Vagina (tissue), 2 donors: ENCODE measurements at places on chromosomes 12 and 14. TPM values are rescaled to one million over a fixed set of nuclear protein-coding genes. Genes with fewer than 3 reads are reported as not detected.

DNA sequence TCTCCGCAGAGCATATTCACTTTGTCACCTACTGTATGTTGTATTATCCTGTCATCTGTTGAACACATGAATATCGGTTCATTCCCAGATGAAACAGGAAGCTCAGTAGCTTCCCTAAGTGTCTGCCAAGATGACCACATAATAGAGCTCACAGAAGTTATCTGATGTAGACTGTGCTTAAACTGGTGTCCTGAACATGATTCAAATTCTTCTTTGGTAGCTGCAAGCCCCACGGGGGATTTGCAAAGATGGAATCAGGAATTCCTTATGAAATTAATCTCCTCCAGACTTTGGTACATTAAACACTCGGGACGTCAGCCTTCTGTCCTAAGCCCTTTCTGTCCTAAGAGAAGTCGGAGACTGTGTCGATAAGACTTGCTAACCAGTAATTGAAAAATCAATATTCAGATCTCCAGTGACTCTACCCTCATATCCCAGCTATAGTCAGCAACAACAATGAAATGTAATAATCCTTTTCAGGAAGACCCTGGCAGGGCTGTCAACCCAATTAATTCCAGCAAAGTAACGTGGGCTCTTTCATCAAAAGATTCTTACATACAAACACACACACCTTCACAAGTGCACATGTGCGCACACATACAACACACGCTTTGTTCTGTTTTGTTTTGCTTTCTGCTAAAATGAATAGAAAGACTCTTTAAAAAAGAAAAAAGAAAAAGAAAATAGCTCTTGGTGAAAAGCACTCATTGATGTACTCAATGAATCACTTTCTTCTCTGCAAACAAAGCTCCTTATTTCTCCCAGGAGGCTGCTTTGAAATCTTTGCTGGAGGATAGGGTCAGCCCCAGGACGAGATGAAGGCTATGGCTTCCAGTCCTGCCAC, 127.2 kb downstream of the RIMBP2 start:
- H3K36me3 ChIP-seq = no peaks in the 10 kb centered on the region
- no peaks in the 10 kb centered on the region for H3K27me3 ChIP-seq
- no peaks in the 10 kb centered on the region for H3K4me1 ChIP-seq
- DNase-seq = no peak

Gene GPRC5D
- not detected for total RNA-seq

DNA sequence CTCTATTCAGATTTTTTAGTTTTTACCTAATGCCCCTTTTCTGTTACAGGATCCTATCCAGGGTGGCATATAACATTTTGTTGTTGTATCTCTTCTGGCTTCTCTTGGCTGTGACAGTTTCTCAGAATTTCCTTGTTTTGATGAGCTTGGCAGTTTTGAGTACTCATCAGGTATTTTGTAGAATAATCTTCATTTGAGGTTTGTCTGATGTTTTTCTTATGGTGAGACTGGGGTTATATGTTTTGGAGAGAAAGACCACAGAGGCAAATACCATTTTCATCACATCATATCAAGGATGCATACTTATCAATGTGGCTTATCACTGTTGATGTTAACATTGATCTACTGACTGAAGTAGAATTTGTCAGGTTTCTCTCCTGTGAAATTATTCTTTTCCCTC, 14.0 kb upstream of the LYZ start:
- H3K27me3 ChIP-seq = no peaks in the 10 kb centered on the region
- no peak overlapping the region for H3K27ac ChIP-seq
- no peaks in the 10 kb centered on the region for H3K36me3 ChIP-seq
- no peak overlapping the region for H3K4me3 ChIP-seq

Gene TMTC1
- total RNA-seq = 63.8 TPM

DNA sequence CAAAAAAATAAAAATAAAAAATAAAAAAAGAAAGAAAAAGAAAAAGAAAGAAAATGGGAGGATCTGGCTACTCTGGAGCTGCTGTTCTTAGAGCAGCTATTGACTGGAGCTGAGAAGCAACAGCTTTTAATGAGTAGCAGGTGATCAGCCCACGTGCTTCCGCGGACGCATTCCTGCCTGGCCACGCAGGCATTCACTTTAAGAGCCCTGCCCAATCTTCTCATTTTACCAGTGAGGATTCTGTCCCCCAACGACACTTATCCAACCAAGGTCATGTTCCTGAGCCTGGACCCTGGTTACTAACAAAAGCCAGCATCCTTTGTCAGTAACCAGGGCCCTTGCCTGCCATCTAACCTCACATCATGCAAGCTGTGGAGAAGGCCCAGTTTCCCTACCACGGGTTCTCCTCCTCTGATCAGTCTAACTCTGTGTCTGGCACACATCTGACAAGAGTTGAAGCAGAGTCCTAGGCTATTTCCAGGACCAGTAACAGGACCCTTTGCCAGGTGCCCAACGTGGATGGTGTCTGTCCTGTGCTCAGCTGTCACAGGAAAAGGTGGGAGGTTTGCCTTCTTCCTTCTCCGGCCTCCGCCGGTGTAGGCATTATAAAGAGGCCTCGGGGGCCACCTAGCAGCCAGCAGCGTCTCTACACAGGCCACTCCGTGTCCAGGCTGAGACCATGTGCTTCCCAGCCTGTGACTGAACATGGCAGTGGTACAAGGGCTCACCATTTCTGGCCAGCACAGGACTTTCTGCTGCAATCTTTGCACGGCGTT, 60.9 kb upstream of the GPATCH2L start:
- no peak overlapping the region for H3K4me3 ChIP-seq
- no peak overlapping the region for H3K27ac ChIP-seq
- no peak for DNase-seq
- H3K4me1 ChIP-seq = peaks cover 19% of the 10 kb centered on the region
- no peaks in the 10 kb centered on the region for H3K27me3 ChIP-seq

Gene GRIP1
- 4.2 TPM for total RNA-seq

DNA sequence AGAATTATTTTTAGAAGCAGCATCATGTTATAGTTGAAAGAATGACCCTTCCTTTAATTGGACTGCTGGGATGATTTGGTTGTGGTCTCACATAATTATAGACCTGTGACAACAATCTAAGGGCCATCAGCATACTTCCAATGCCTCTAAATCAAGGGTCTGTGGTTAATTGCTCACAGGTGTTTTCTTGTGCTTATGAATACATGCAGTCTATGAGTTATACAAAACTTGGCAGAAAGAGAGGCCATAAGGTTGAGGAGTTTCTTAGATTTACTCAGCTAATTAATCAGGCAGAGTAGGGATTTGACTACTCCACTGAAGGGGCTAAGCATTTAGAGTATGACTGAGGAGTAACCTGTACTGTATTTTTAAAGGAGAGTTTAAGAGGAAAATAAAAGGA, 37.0 kb upstream of the FRMD6 start:
- H3K4me1 ChIP-seq = peaks cover 14% of the 10 kb centered on the region
- H3K4me3 ChIP-seq = no peak overlapping the region
- H3K27ac ChIP-seq = no peak overlapping the region
- H3K27me3 ChIP-seq = no peaks in the 10 kb centered on the region

DNA sequence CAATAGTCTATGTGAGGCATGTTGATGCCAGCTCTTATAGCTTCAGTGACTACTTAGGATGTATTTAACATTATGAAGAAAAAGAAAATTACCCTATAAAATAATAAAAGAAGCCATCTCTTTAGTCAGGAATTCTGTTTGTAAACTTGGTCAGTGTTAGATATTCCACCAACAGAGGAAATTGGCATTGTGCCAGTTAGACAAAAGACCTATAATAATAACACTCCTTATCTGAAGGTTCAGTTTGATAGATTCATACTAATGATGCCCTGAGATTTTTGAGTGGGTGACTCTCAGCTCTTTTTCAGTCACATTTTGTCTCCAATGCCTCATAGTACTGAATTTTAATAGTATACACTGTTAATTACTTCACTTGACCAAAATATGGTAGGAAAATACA, 6.6 kb downstream of the SYT10 start:
- H3K4me3 ChIP-seq = no peak overlapping the region
- no peaks in the 10 kb centered on the region for H3K36me3 ChIP-seq
- H3K27me3 ChIP-seq = no peaks in the 10 kb centered on the region
- no peaks in the 10 kb centered on the region for H3K4me1 ChIP-seq
- no peak overlapping the region for H3K27ac ChIP-seq

- no peaks in the 10 kb centered on the region for H3K36me3 ChIP-seq
- DNase-seq = no peak
- no peak overlapping the region for H3K27ac ChIP-seq
- no peak overlapping the region for H3K4me3 ChIP-seq
- no peaks in the 10 kb centered on the region for H3K27me3 ChIP-seq
- H3K4me1 ChIP-seq = no peaks in the 10 kb centered on the region
Observed at GRCh38 chr12:5803532-5803931, 141.5 kb downstream of the ANO2 start.

- no peaks in the 10 kb centered on the region for H3K27me3 ChIP-seq
- no peaks in the 10 kb centered on the region for H3K4me1 ChIP-seq
- H3K4me3 ChIP-seq = no peak overlapping the region
- H3K36me3 ChIP-seq = no peaks in the 10 kb centered on the region
- no peak overlapping the region for H3K27ac ChIP-seq
- no peak for DNase-seq
Observed at GRCh38 chr14:58887931-58888330, 250.2 kb downstream of the DACT1 start.

Gene C14orf180
- total RNA-seq = 1.7 TPM

Gene PLCZ1
- not detected for total RNA-seq

DNA sequence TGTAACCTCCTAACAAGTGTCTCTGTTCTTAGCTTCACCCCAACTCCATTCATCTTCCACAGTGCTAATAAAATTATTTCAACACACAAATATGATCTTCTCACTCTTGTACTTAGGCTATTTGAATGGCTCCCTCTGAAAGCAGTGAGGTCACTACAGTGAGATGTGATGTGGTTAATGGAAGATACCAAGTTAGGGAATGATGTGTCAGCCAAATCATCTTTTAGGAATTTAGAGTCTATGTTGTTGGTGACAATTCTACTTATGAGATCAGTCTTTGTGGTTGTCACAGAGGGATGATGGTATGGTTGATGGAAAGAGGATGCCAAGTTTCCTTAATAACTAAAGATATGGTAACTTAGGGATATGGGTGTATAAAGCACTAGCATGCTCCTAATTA, 57.6 kb downstream of the POLR3B start:
- no peaks in the 10 kb centered on the region for H3K36me3 ChIP-seq
- no peak for DNase-seq
- no peaks in the 10 kb centered on the region for H3K27me3 ChIP-seq
- H3K4me3 ChIP-seq = no peak overlapping the region

- no peak overlapping the region for H3K4me3 ChIP-seq
- peaks cover 58% of the 10 kb centered on the region for H3K4me1 ChIP-seq
- DNase-seq = no peak
- no peaks in the 10 kb centered on the region for H3K36me3 ChIP-seq
Observed at GRCh38 chr14:61569812-61570548, 125.3 kb upstream of the HIF1A start.

GRCh38 chr12:31444736-31445135, 118.8 kb upstream of the SINHCAF start:
- no peak overlapping the region for H3K27ac ChIP-seq
- H3K4me1 ChIP-seq = no peaks in the 10 kb centered on the region
- no peak overlapping the region for H3K4me3 ChIP-seq
- no peaks in the 10 kb centered on the region for H3K27me3 ChIP-seq
- no peaks in the 10 kb centered on the region for H3K36me3 ChIP-seq
- DNase-seq = no peak

GRCh38 chr12:5295996-5296395, 135.9 kb upstream of the NTF3 start:
- DNase-seq = no peak
- H3K4me1 ChIP-seq = no peaks in the 10 kb centered on the region
- no peak overlapping the region for H3K27ac ChIP-seq
- no peaks in the 10 kb centered on the region for H3K27me3 ChIP-seq
- H3K4me3 ChIP-seq = no peak overlapping the region

- no peaks in the 10 kb centered on the region for H3K27me3 ChIP-seq
- no peak for DNase-seq
- no peak overlapping the region for H3K4me3 ChIP-seq
- no peak overlapping the region for H3K27ac ChIP-seq
- no peaks in the 10 kb centered on the region for H3K36me3 ChIP-seq
- no peaks in the 10 kb centered on the region for H3K4me1 ChIP-seq
Observed at GRCh38 chr12:105461271-105461943, 130.9 kb downstream of the C12orf75 start.

- no peak overlapping the region for H3K4me3 ChIP-seq
- no peak overlapping the region for H3K27ac ChIP-seq
- no peaks in the 10 kb centered on the region for H3K4me1 ChIP-seq
- H3K27me3 ChIP-seq = no peaks in the 10 kb centered on the region
Observed at GRCh38 chr14:65128096-65128495, 25.8 kb upstream of the MAX start.

GRCh38 chr12:114588061-114588460, 95.9 kb downstream of the TBX3 start:
- no peak for DNase-seq
- no peak overlapping the region for H3K27ac ChIP-seq
- no peak overlapping the region for H3K4me3 ChIP-seq
- no peaks in the 10 kb centered on the region for H3K4me1 ChIP-seq
- no peaks in the 10 kb centered on the region for H3K36me3 ChIP-seq
- no peaks in the 10 kb centered on the region for H3K27me3 ChIP-seq

DNA sequence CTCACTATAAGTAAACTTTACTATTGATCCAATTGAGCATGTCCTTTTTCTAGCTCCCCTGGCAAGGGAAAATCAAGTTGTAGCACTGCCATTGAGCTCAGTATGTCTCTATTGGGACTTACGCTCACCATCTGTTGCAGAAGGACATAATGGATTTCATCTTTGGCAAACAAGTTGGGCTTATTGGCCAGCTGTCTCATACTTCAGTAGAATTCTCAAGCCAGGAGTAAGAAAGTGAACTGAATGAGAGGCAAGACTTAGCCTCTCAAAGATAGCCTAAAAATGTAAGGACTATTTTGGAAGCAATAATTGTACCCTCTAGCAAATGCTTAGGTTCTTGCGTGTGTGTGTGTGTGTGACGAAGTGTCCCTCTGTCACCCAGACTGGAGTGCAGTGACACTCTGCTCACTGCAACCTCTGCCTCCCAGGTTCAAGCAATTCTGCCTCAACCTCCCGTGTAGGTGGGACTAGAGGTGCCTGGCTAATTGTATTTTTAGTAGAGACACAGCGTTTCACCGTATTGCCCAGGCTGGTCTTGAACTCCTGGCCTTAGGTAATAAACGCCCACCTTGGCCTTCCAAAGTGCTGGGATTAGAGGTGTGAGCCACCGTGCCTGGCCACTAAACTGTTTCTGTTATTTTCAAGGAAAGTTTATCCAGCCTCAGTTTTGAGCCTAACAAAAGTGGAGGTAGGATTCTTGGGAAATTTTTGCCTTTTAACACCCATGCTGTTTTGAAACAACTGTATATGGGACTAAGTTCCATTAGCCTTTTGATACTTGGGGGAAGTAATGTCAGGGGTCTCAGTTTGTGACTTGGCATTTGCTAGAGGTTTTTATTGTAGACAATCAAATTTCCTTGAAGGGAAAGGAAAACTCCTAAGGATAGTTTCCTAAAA, 7.0 kb downstream of the HNRNPA1 start:
- H3K4me3 ChIP-seq = no peak overlapping the region
- no peaks in the 10 kb centered on the region for H3K27me3 ChIP-seq
- H3K27ac ChIP-seq = no peak overlapping the region
- no peak for DNase-seq
- H3K36me3 ChIP-seq = peaks cover 63% of the 10 kb centered on the region
